HEK293T (cell line): ENCODE measurements at places on chromosomes 16 and 17.

GRCh38 chr17:73624496-73624988, 19.7 kb downstream of the SDK2 start:
- DNase-seq, result no peak

DNA sequence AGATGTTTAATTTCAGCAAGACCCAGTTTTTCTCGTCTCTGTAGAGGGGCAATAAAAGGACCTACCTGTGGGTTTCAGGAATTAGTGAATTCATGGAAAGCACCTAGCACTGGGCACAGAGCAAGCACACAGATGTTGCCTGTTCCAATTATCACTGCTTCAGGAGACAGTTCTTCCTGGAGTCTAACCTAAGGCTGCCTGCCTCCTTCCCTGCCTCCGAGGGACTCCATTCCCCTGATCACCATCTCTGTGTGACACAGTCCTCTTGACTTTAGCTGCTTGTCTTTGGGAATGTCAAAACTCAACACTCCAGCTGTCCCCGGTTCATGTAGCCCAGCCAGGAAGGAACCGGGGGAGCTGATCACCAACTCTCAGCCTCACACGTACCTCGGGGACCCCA, 474.9 kb downstream of the SLC39A11 start:
- DNase-seq, result no peak

DNA sequence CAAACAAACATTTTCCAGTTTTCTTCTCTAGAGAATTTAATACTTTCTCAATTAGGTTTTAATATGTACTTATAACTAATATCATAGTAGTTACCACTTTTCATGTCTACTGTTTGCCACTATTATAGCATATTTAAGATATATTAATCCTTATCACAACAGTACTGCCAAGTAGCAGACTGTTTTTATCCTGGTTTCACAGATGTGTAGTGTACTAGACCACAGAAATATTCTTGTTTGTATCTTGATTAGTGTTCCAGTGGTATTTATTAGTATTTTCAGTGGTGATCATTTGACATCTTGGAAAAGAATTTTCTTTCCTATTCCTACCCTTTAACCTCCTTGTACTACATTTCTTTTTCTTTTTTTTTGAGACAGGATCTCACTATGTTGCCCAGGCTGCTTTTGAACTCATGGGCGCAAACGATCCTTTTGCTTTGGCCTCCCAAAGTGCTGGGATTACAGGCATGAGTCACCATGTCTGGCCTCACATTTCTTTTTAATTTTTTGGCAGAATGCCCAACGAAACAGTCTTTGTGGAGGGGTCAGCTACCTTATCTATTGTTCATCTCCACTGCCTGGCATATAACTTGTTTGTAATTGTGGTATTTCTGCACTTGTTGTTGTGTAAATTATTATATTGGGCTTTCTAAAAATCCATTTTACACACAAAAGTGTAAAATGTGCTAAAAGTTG, 27.2 kb downstream of the MAP2K4 start:
- DNase-seq, result no peak

- DNase-seq, result no peak
Observed at GRCh38 chr17:55549140-55549539, 37.9 kb upstream of the SMIM36 start.

DNA sequence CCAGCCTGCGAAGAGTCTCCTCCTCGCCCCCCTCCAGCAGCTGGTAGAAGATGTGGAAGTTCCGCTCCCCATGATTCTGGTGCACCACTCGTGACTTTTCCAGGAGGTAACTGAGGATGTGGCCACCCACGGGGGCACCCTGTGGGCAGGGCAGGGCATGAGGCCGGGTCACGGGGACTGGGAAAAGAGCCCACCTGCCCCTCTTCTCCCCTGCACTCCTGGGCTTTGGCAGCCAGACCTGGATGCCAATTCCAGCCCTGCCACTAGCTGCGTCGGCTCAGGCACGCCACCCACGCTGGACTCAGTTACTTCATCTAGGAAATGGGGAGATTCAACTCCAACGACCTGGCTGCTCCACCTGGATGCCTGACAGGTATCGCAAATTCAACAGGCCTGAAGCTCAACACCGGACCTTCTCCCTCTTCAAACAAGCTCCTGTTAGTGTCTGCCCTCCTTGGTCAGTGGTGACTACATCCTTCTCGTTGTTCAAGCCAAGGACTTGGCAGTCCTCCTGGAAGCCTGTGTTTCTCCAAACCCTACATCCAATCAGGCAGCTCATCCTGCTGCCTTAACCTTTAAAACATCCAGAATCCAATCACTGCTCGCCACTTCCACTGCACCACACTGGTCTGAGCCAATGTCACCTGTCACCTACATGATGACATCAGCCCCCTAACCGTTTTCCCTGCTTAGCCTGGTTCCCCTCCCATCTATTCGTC, 11.6 kb downstream of the MYO1C start:
- DNase-seq, result no peak

DNA sequence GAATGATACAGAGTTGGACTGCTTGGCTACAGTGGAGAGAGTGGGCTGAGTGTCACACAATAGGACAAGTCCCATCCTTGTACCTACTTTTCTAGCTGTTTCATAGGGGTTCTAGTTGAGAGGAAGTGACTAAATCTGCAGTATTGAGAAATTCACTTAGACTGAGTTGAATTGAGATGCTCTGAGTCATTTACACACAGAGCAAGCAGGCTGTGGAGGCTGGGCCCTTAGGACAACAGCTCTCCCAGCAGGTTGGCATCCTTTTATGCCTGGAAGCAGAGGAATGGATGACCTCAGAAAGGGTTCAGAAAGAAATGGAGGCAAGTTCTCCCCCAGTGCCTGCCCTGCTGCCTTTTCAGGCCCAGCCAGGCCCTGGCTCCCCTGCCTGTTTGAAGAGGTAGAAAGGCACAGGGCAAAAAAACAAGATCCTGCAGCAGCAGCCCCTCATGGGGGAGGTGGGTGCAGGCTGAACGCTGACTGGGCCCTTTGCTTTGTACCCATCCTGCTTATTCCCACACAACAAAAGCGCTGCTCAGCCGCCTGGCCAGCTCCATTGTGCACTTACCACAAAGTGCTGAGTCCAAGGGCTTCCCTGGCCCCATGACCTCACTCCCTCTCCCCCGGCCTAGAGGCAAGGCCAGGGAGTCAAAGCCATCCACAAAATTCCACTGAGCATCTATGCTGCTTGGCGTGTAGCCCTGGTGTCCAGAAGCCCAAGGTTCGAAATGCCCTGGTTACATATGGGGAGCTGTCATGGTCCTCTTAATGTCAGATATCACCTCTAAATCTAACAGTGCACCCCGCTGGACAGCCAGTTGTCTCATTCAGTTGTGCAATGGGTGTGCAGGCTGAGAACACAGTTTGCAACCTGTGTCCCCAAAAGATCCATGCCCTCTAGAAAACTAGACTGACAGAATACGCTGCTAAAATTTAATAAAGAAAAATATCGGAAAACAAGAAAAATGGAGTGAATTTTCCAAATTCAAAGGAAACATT, 5.4 kb upstream of the CRYBA1 start:
- DNase-seq, result no peak

GRCh38 chr17:2547176-2547575, 35.5 kb upstream of the METTL16 start:
- DNase-seq, result no peak

DNA sequence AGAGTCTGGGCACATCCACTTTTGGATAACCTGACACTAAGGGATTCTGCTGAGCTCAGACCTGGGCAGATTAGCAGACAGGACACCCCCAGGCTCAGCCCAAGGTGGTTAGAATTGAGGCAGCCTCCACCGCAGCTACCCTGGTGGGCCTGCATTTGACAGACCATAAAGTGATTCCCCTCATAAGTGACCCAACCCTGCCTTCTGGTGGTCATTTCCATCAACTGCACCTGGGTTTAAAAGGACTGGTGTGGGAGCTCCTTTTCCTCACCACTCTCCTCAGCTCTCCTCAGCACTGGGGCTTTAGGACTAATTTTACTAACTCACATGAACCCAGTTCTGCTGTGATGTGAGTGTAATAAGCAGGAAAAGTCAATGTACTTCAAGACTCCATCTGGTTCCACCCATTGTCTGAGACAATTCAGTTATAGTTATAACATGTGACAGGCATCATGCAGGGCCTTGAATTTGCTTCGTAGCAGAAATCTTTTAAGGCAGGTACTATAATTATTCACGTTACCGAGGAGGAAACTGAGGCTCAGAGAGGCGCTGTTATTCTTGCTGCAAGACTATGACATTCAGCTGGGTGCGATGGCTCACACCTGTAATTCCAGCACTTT, 42.5 kb downstream of the MYH3 start:
- DNase-seq, result peak; percentile 63

- DNase-seq, result no peak
Observed at GRCh38 chr16:48860341-48860740, 250.4 kb upstream of the N4BP1 start.
